Stimulated activated CD8-positive, alpha-beta memory T cell treated with anti-CD3 and anti-CD28 coated beads, Interleukin-15, amount 100 ng/mL, for 24 hours (primary cell): ENCODE measurements at places on chromosomes 2 and 18.

DNA sequence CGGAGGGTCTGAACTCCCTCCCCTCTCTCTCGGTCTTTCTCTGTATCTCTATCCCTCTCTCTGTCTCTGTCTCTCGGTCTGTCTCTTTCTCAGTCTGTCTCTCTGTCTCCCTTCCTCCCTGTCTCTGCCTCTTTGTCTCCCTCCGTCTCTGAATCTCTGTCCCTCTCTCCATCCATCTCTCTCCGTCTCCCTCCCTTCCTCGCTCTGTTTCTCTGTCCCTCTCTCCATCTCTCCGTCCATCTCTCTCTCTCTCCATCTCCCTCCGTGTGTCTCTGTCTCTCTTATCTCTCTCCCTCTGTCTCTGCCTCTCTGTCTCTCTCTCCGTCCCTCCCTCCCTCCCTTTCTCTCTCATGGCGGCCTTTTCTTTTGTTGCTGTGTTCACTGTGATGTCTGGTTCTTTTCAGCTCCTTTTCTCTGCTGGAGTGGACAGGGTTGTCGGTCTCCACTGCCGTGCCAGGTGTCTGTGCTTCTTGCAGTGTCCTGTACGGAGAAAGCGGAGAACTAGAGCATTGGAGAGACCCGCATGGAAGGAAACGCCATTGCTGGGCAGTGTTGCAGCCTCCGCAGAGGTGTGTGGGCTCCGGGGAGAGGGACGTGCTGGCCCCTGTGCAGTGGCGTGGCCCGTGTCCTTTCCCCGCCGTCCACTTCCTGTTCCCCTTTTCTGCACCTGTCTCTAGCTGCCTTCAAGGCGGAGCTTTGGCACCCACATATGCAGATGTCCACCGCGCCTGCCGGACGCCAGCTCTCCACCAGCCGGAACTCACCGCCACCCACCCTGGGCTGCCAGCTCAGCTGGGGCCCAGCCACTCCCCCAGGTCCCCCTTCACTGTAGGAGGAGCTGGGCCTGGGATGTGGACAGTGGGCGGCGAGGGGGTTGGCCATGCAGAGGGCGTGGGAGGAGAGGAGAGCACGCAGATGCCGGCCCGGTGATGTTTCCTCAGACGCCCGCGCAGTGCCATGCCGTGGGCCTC is 113.1 kb downstream of the NFATC1 start:
- DNase-seq, result no peak

- DNase-seq, result no peak
Observed at GRCh38 chr2:110777531-110778311, 45.3 kb downstream of the ACOXL start.

- DNase-seq, result no peak
Observed at GRCh38 chr18:50638016-50638883, 78.4 kb downstream of the MAPK4 start.

DNA sequence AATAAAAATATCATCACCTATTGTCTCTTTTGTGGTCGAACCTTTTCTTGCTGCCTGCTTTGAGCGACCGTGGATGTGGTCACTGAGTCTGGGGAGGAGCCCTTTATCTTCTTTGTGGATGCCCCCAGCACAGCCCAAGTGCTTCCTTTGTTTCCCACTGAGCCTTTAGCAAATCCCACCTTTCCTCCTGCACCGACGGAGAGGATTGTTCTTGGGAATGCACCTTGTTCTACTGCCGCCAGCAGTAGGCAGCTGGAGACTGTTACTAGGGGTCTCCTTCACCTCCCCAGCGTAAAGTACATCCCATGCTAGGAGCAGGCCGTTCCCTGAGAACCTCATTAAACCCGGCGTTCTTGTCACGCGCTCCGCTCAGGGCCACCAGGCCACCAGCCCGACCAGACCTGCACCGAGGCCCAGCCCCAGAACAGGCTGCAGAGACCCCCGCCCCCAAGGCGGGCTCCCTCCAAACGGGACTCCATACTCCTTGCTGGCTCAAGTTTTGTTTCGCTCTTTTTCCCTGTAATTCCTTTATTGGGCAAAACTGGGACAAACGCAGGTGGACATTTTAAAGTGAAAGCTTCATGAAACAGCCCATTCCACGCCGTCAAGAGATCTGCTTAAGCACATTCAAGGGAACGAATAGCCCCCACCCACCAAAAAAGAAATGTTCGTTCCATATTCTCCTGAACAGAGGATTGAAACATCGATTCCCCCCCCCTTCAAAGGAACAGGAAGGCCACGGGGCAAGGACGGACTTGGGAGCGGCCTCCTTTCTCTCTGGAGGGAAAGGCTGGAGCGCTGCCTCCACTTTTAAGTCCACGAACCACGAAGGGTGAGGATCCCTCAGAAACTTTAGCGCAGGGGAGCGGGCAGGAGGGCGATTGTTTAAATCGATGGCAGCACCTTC is 1.1 kb upstream of the MAT2A start:
- DNase-seq, result no peak

DNA sequence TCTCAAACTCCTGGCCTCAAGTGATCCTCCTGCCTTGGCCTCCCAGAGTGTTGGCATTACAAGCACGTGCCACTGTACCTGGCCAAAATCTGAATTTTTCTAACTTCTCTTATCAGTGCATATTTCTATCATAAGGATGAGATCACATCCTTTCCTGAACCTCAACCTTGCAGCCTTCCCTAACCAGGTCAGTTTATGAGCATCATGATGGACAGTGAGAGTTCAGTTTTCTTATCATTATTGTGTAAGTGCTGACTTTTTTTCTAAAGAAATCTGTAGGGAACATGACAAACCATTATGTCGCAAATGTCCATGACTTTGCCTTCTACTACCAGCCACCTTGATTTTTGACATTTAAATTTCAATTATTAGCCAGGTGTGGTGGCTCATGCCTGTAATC is 31.5 kb downstream of the MRPL33 start:
- no peak for DNase-seq

GRCh38 chr2:131093696-131094462 is 619 bp upstream of the FAM168B start:
- DNase-seq, result no peak

DNA sequence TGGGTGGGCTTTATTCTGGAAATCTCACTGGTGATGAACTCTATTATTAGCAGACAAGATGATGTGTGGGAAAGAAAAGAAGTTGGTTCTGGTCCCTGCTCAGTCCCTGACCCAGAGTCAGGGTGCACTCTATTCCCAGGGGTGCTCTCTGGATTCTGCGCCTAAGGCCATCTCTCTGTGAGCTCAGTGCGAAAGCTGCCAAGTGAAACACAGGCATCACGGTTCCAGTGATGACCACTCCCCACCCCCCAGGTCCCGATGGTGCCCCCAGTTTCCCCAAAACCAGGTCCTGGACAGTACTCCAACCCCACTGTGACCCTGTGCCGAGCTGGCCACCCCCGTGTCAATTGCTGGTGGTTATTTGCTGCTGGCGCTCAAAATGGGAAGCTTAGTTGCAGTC is 30.1 kb downstream of the RHOB start:
- DNase-seq, result no peak

DNA sequence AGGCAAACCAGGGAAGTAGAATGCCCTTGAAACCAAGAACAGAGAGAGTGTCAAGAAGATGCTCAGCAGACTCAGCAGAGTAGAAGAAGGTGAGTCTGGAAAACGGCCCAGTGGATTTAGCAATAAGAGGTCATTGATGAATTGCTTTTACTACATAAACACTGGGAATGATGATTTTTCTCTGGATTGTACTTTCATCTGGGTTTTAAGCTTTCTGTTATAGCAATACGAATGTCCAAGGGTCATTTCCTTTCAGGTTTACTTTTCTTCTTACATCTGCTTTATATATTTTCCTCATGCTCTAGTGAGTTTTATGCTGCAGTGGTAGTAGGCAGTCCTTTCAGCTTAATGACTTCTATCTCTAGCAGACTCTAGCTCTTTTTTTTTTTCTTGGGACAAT is 16.9 kb downstream of the EML6 start:
- no peak for DNase-seq

DNA sequence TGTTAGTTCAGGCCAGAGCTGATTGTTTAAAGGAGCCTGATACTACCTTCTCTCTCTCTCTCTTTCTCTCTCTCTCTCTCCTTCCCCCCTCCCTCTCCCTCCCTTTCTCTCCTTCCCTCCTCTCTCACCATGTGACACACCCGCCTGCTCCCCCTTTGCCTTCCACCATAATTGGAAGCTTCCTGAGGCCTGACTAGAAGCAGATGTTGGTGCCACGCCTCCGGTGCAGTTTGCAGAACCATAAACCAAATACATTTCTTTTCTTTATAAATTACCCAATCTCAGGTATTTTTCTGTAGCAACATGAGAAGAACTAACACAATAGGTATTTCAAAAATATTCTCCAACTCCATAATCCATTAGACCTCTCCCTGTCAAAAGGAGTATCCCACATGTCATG is 62.4 kb downstream of the ANKRD62 start:
- DNase-seq, result no peak

DNA sequence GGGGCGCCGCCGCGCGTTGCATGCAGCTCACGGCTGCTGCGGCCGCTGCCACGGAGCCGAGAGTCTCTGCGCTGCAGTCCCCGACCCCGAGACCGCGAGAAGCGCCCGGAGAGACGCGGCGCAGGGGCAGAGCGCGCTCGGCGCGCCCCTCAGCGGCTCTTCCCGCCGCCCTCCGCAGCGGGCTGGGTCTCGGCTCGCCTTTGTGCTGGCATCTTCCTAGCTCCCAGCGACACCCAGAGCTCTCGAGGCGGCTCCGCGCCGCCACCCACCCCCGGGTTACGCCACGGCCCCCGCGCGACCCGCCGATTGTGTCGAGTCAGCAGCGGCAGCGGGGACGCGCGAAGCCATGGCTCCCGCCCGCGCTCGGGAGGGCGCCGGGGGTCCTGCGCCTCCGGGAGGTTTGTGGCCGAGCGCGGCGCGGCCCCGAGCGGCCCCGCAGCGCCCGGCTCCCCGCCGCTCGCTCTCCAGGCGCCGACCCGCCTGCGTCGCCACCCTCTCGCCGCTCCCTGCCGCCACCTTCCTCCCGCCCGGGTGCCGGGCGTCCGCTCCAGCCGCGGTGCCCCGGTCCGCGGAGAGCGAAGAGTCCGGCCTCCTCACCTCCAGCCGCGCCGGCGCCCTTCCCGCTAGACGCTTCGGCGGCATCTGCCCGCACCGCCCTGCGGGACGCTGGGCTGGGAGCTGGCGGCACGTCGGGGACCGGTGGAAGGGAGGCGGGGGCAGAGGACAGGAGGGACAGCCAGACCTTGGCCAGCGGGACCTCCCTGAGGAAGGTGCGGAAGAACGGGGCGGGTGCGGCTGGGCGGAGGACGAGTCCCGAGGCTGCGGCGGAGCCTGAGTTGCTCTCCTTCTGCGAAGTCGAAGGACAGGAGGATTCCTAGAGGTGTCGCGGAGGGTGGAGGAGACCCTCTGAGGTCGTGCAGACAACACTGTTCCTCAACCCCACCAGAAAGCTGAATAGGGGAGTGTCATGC is 46.3 kb upstream of the CCDC150 start:
- DNase-seq, result no peak

DNA sequence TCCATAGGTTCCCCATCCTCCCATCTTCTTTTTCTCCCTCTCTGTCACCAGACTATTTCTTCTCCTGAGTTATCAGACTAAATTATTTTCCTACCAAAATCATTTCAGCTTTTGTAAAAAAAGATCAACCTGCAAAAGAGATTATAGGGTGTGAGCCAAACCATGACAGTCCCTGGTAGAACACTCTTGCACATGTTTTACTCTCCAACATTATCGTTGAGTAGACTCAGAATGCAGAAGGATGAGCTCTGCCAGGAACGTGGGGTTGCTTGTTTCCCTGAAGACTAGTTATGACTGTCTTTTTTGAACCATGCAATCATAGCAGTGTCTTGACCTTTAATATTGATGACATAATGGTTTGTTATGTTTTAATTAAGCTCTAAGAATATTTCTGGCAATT is 360.1 kb upstream of the VWC2L start:
- no peak for DNase-seq

DNA sequence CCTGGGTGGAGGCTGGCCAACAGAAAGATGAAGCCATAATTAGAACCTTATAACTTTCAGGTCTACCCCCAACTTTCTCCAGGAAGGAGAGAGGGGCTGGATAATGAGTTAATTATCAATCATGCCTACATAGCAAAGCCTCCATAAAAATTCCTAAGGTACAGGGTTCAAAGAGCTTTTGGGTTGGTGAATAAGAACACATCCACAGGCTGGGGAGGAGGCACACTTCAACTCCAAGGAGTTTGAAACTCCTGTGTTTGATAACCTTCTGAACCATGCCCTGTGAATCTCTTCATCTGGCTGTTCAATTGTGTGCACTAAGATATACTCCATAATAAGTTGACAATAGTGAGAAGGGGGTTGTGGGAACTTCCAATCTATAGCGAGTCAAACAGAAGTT is 552.3 kb downstream of the TDRD15 start:
- DNase-seq, result no peak

DNA sequence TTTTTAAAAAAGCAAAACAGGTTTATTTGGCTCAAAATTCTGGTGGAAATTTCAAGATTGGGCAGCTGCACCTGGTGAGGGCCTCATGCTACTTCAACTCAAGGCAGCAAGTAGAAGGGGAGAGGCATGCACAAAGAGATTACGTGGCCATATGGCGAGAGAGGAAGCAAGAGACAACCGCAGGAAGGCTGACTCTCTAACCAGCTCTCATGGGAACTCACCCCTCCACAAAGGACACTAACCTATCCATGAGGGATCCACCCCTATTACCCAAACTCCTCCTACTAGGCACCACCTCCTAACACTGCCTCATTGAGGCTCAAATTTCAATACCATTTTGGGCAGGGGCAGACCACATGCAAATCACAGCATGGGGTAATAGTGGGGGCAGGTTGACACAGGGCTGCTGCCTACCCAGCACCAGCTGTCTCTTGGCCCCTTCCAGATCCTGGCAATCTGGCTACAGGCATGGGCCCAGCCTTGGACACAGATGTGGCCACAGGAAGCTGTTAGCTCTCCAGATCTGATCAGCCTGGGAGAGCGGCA is 2.0 kb upstream of the CAPN10 start:
- no peak for DNase-seq

DNA sequence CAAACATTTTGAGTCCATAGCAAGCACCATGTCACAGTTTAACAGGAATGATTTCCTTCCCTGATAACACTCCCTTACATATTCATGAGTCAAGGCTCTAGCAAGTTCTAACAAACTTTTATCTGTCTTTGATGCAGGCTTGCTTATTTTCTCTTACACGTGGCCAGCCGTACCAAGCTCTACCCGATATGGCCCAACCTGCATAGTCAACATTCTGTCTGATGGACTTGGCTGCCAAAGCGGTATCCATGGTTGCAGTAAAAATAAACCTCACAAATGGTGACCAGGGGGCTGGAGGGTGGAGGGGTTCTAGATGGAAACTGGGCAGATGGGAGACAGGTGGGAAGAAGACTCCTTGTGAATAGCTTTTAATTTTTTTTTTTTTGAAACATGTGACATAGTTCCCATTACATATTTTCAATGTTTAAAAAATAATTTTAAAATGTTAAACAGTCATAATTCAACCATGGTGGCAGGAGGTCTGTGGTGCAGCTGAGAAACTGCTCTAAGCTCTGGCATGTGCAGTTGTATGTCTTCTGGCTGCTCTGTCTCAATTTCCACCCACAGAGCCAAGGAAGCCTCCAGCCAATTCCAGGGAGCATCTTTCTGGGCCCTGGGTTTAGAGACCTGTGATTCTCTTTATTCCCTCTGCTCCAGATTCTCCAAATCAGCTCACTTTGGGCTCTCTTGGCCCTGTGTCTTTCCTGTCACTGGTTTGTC is 20.7 kb upstream of the CXCR1 start:
- no peak for DNase-seq

- DNase-seq, result no peak
Observed at GRCh38 chr2:64015898-64016297, 3.3 kb downstream of the VPS54 start.
